COLO829 (cell line): ENCODE measurements at places on chromosomes 11 and 22.

- no peak for DNase-seq
Measured at GRCh38 chr22:32806296-32806695, 4.8 kb downstream of the TIMP3 start.

DNA sequence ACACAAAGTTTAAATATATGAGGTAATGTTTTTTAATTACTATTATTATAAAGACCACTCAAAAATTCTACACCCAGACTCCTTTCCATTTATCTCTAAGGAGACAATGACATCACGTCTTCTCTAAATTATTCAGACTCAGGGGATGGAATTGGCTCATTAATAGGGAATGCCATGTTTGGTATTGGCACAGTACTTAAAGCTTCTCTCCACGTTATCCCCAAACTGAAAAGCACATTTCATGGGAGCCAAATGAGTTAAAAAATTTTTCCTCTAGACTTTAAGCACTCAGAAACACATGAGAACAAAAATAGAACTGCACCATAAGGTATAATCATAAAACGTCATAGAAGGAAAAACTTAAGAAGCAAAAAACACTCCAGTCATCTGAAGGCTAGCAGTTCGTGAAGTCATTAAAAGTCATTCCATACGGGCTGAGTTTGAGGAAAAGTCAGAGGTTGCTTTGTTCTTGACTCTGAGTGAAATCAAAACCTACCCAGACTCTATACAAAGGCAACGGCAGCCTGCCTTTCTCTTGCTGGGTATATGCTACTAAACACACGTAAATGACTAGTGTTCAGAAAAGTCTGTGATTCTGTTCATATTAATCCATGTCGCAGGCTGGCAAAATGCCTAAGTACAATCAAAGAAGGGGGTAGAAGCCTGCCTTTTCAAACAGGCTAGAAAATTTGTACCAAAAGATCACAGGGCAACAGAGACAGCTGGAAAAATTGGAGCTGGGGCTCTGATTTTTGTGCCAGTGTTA is 8.7 kb upstream of the MPPED2 start:
- no peak for DNase-seq

GRCh38 chr11:37657645-37658044 is 1059.6 kb upstream of the RAG2 start:
- DNase-seq, result peak; percentile 13

DNA sequence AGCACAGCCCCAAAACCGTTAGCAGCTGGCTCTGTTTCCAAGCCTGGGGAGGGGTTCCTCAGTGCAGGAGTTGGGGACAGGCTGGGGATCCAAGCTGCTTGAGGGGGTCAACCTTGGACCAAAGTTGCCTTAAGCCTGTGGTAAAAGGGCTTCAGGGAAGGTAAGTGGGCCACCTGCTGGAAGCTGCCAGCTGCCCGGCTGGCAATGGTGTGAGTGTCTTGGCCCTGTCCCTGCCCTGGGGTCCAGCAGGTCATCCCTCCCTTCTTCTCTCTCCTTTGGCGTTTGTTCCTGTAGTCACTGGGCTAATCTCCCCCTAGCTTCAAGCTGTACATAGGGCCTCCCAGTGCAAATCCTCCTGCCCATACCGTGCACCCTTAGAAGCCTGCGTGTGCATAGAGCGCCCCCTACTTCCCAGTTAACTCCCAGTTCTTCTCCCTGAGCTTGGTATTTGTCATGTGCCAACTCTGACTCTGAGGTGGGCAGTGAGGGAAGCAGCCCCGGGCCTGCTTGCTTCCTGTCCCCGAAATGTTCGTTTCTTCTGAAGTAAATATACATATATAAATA is 4.4 kb downstream of the TMEM258 start:
- peak; percentile 50 for DNase-seq

DNA sequence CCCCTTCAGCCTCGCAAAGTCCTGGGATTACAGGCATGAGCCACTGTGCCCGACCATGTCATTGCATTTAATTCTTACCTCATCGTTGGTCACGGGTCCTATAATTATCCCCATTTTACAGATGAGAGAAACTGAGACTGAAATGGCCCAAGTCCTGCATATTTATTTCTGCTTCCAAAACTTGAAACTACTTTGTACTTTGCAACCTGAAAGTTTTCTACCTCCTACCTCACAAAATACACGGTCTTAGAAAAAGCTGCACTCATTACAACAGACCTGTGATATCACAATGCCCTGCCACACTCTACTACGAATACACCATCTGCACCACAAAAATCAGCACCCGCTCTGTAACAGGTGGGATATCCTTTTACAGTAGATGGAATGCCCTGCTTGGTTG is 189.1 kb downstream of the ADAMTS15 start:
- no peak for DNase-seq

DNA sequence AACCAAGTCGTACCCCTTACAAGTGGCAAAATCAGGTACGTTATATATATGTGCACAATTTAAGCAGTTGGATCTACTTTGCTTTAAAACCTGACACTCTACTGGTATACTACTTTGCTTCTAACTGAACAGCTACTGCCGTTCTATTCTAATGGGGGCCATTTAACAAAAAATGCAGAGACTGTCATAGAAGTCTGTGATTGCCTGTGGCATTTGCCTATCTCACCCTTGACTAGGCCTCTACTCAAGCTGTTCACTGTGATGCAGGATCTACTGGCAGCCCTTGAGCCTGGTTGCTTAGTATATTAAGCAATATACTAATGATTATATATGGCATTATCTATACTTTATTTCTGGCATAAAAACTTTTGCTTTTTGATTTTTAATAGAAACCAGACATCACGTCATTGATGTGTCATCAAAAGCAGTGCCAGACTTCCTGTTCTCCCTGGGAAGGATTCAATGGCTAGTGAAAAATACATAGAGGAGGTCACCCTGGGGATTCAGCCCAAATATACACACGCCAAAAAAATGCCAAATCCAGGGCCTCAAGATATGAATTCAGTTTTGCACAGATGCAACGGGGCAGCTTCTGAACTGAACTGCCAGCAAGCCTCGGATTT is 40.0 kb upstream of the FIBIN start:
- no peak for DNase-seq

DNA sequence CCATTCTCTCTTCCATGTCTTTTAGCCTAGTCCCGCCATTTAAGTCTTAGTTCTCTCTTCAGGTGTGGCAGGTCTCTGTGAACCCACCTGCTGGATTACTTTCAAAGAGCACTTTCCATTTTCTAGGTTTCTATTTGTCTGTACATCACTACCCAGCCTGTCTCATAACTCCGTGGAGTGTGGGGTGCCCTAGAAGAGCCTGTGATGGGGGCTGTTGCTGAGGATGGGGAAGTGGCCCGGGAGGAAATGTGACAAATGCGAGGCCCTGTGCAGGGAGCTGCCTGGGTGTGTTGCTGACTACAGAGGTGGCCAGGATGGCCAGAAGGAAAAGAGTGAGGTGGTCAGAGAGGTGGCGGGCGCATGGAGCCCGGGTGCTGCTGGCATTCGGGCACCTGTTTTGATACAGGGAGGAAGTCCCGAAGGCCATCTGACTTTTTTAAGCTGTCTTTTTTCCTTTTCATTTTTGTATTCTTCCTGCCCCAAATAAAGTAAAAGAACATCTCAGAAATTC is 10.7 kb downstream of the DGCR8 start:
- no peak for DNase-seq

DNA sequence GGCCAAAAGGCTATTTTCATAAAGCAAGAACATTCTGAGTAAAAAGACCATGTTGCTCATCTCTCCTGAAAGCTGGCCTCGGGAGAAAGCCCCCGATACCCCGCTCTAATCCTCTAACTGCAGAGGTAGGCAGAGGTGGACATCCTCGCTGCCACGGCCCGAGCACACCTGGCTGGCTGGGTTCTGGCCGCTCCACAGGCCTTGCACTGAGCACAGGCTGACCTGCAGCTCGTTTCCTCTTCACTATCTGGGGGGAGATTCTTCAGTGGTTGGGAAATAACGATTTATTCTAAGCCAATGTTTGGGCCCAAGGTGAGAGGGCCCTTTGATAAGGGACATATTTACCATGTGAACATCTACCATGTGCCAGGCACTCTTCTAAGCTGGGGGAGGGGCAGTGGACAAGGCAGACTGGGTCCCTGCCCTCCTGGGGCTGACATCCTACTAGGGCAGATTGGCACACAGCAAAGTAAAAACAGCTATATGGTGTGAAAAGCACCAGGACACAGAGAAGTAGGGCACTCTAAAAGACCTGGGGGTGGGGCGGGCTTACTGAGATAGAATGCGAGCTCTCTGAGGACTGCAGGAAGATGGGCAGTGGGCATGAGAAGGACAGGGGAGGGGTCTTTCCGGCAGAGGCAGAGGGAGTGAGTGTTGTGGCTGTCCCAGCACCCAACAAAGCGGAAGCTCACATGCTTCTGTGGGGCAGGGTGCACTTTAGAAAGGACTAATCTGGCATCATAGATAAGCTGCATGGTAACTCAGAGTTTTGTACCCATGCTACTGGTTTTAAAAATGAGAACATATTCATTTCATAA is 65.5 kb upstream of the ARFGAP3 start:
- no peak for DNase-seq

GRCh38 chr22:50567721-50568252 is 5.1 kb upstream of the SYCE3 start:
- no peak for DNase-seq

DNA sequence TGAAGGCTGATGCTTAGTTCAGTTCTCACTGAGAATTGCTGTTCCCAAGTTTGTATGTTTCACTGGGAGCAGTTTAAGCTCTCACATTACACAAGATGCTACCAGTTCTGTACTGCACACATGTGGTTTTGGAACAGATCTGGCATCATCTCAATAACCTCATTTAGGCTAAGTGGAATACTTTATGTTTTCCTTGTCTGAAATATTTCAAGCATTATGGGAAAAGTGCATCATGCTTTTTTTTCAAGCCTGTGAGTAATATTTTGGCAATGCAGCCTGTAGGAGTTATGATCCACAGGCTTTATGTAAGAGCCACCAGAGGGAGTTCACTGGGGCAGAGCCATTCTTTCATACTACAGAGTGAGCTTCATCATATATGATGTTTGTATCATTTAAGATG is 141.5 kb downstream of the OR4C45 start:
- DNase-seq, result peak; percentile 0

GRCh38 chr11:43072096-43072495 is 239.7 kb upstream of the API5 start:
- no peak for DNase-seq

DNA sequence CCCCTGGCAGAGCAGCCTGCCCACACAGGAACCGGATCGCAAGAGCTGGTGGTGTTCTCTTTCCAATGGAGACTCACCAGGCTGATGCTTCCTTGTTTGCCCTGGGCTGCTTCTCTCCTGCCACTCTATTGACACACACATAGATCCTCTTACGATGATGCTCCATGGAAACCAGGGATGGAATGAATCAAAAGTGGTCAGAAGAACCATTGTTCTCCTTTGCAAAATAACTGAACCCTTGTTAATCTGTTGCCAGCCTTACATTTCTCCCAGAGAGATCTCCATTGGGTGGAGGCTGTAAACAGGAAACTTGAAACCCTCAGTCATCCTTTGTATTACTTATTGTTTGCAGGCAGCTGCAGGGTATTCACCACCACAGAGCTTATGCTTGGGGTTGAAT is 24.6 kb upstream of the LDLRAD3 start:
- peak; percentile 97 for DNase-seq

DNA sequence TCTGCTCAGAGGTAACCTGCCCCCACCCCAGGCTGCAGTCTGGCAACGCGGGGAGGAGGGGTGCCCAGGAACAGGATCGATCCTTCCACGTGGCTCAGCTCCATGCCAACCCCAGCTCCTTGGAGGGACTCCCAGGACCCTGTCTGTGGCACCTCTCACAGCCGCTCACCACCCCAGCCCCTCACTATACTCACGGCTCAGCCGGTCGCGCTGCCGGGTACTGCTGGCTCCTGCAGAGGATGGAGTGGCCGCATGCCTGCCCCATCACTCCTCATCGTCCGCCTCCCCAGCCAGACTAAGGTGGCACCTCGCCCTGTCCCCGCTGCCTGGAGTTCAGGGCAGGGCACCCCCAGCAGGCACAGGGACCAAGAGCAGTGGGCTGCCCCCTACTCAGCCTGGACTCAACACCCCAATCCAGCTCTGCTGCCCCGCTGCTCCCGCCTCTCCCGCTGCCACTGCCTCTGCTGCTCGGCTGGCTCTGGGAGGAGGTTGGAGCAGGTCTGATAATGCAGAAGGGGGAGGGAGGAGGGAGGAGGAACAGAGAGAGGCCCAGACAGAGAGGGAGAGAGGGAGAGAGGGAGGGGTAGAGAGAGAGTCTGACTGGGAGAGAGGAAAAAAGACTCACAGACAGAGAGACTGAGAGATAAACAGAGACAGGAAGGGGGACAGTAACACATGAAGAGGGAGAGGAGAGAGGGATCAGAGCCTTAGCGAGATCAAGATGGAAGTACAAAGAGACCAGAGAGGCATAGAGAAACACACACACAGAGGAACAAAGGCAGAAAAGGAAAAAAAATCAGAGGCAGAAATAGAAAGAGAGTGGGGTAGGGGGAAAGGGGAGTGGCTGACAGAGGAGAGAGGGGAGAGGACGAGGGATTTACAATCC is at the start of gene PDE2A:
PDE2A (minus strand) TSS at position 480 of the 886 bp plus-strand sequence; CDS start at position 265, 215 bp downstream.
- no peak for DNase-seq

DNA sequence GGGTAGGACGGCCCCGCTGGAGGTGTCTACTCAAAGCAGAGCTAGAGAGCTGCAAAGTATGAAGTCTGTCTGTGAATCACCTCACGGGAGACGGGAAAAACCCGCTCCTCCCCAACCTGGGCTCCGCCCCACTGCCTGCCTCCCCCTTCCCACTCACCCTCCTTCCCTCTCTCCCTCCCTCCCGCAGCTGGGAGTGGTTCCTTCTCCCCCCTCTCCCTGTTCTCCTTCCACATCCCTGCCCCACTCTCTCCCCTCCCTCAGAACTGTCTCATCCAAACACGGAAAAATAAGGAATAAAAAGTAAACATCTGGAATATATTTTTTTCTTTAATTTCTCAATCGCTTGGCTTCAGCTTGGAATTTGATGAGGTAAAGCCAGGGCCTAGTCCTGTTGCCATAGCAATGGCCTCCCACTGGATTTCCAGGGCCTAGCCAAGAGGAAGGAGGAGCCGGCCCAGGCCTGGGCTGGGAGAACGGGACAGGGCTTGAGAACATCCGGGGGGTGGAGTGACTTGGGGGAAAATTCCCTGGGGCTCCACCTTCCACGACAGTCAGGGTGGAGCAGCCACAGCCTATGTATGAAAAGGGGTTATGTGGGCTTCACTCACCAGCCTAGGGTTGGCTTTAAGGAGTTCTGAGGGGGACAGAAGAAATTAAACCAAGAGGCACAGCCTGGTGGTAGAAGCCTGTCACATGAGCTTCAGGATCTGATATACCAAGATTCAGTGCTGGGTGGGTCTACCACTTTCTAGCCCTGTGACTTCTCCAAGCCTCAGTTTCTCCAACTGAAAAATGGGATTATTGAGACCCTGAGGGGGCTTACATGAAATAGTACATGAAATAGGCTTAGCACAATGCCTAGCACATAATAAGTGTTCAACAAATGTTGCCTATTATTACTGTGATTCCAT is 2.2 kb downstream of the TNKS1BP1 start:
- peak; percentile 99 for DNase-seq

GRCh38 chr11:84106541-84106940 is 820.4 kb upstream of the CCDC90B start:
- DNase-seq, result no peak

DNA sequence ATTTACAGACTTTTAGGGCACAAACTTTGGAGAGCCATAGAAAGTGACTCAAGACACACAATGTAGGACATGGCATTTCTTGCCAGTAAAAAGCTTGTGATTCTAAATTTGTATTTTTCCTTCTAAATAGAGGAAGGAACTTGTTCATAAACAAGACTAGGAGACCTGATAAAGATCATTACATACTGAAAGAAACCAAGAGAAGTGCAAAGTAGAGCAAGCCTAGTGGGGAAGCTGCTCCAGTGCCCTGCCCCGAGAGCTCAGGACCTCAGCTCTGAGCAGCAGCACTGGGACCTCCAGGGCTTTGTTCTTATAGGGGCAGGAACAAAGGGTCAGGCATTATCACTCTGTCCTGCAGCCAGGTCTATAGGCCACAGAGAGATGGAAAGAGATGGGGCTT is 7.2 kb downstream of the IRAG1 start:
- DNase-seq, result no peak
